GM12864 (cell line): ENCODE measurements at places on chromosomes 16 and 17.

DNA sequence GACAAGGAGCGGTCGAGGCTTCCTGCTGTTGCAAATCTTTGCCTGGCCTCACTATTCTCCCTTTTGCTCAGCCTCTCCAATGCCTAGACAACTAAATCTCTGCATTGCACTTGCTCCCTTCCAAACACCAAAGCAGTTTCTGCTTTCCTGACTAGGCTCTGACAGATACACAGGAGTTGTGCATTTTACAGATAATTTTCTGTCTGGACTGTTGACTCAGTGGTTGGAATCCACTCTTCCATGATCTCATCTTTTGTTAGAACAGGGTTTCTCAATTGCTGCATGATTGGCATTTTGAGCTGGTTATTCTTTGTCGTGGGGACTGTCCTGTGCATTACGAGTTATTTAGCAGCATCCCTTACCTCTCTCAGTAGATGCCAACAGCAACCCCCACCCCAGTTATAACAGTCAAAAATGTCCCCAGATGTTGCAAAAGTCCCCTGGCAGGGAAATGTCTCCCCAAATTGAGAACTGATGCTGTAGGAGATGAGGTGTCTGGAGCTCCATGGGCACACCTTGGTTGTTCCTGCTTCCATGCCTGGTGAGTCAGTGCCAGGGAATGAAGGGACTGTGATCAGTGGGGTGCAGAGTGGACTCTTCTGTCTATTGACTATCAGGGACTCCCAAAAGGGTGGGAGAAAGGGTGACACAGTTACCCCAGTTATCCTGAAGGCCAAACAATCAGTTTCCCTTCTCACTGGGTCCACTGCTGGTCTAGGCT, 557.4 kb upstream of the PSMD7 start:
- no peak for DNase-seq

GRCh38 chr16:56462064-56462796, 10.9 kb downstream of the OGFOD1 start:
- no peak for DNase-seq

DNA sequence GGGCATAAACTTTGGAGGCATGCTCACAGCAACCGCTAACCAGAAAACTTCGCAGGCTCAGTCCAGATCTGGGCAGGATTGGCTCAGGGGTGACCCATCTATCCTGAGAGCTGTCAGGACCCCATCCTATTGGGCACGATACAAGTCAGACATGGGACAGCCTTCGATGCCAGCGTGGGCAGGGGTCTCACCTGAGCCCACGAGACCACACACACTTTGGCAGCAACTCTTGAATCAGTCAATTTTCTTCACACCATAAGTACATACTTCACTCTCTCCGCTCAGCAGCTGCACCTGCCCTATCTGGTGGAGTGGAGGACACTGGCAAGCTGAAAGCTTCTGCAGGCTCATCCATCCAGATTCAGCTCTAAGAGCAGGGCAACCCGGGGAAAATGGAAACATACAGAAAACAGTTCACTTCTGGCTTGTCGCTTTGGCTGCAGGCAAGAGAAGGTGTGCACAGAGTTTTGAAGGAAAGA, 48.3 kb downstream of the ZFHX3 start:
- DNase-seq = no peak

GRCh38 chr16:3095869-3096268, 3.2 kb downstream of the ZSCAN10 start:
- peak; percentile 53 for DNase-seq

DNA sequence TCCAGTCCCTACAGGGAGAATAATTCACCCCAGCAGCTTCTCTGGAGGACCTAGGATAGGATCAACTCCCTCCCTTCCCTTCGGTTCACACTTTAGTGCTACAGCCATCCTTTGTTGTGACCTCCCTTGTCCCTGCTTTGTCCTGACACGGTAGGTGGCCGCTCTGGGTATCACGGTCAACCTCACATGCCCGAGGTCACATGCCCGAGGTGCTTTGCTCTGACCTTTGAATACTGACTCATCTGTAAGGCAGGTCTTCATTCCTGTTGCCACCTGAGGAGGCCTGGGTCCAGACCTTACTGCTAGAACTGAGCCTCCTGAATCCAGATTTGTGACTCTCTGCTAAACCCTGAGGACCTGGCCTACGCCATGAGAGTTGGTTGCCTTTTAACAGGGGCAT, 19.7 kb downstream of the ALKBH5 start:
- no peak for DNase-seq

DNA sequence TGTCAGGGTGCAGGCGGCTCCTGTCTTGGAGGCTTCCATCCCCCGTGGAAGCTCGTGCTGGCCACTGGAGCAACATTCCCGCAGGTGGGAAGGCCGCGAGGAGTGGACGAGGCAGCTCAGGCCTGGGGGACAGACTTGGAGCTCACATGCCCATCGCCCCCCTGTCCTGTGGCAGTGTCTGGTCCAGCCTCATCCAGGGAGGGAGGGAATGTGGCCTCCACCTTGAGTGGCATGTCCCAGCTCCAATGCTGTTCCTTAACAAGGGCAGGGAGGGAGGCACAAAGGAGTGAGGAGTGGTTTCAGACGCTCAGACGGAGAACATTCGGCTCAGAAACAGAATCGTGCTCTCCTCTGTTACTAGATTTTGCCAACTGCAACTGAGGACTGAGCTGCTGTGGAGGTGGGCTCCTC, 159.4 kb upstream of the CHMP6 start:
- DNase-seq = no peak

DNA sequence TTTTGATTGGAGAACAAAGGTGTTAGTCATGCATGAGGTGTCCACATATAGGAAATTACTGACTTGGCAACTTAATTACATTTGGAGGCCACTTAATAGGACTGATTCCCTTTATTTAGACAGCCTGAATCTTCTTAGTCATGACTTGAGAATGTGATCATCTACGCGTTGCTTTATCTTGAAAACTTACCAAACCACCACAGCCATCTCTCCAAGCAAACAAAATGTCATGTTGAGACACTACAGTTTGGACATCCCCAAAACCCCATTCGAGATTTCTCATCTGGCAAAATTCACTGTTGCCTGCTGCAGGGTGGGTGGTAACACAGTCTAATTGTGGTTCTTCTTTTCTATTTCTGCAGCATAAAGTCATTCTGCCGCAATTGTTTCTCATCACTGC, 176.5 kb upstream of the CDH5 start:
- no peak for DNase-seq

DNA sequence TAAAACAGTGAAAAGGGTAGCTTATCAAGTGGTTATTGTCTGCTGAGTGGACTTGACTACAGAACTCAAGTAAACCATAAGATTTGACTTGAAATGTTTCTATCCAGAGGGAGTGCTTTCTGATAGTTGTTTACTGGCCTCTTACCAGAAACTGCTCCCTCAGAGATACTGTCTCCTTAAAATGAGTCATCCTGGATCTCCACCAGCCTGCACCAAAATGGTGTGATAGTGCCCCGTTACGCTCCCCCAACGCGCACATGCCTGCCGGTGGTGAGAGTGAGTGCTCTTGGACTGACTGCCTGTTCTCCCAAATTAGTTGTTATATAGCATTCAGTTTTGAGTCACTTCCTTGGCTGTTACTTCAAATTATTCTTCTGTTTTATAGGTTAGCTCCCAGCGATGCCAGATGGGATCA, 22.9 kb downstream of the PRCD start:
- no peak for DNase-seq

DNA sequence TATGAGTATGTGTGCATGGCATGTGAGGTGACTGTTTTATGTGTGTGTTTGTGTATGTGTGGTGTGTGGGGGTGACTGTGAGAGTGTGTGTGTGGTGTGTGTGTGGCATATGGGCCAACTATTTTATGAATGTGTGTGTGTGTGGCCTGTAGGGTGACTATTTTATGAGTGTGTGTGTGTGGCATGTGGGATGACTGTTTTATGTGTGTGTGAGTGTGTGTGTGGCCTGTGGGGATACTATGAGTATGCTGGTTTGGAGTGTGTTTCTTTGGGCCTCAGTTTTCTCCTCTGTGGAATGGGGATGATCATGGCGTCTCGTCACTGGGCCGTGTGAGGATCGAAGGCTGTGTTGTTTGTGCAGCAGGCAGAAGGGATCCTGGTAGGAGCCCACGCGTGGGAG, 152.1 kb upstream of the PLCG2 start:
- no peak for DNase-seq

DNA sequence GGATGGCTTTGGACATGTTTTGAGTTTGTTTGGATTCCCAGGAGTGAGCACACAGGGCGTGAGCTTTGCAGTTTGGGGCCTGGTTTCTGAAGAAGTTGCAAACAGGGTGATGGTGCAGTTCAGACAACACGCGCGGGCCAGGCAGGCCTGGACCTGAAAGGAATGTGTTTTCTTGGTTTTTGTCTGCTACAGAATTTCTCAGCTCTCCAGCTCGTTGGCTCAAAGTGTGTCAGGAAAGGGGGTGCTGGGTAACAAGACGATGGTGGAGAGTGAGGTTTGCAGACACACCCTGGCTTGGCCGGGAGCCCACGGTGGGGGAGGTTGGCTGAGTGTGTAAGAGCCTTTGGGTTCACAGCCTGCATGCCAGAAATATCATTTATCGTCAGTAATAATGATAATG, 82.3 kb downstream of the CMIP start:
- DNase-seq = no peak

DNA sequence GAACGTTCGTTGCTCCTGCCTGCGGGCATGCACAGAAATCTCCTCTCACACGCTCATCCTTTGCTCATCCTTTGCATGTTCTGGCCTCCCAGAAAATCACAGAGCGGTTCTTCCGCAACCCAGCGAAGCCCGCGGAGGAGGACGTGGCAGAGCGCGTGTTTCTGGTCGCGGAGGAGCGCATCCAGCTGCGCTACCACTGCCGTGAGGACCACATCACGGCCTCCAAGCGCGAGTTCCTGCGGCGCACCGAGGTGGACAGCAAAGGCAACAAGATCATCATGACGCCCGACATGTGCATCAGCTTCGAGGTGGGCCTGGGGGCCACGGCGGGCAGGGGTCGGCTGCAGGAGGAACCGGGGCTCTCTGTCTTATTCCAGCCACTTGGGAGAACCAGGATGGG, 9.6 kb upstream of the KATNB1 start:
- DNase-seq = no peak

DNA sequence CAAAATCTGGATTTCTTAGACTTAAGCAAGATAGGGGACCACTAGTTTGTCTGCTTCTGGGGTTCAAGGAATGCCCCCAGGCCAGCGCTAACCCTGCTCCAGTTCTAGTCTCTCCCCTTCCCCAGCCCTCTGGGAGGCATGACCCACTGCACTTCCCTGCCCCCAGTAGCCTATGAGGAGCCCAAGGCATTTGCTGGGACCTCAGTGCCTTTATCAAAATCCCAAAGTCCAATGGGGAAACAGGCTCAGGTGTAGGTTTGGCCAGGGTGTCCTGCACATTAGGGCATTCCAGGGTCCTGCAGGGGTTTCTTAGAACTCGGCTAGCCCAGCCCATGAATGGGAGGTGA, 1.2 kb downstream of the IL4R start:
- DNase-seq = no peak

- no peak for DNase-seq
Observed at GRCh38 chr16:69495821-69496220, 69.9 kb upstream of the NFAT5 start.

- no peak for DNase-seq
Observed at GRCh38 chr16:85350973-85351372, 238.7 kb upstream of the CIBAR2 start.

DNA sequence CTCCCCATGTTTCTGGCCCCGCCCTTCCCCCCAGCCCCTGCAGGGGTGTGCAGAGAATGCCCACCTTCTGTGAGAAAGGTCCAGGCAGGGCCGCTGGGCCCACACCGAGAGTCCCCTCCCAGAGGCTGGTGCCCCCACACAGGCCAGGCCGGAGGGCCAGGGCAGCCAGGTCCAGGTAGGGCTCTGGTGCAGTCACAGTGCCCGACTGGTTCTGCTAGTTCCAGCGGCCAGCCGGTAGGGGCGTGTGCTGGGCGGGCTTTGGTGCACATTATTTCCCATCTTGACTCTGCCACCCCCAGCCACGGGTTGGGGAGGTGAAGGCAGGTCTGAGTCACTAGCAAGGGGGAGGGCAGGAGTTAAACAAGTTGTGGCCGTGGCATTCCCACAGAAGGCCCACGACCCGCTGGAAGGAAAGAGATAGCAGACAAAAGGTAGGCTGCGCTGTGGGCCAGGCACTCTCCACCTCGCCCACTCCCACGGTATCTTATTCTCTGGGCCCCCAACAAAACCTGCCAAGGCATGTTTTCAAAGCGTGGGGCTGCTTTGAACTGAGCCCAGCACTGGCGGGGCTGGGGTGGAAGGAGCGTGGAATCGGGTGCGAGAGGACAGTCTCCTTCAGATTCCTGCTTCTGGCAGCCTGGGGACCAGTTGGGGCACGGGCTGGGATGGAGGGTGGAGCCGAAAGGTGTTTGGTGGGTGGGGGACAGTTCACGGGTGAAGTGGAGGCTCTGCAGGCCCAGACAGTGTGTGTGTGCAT, 1.9 kb downstream of the EPN3 start:
- no peak for DNase-seq

DNA sequence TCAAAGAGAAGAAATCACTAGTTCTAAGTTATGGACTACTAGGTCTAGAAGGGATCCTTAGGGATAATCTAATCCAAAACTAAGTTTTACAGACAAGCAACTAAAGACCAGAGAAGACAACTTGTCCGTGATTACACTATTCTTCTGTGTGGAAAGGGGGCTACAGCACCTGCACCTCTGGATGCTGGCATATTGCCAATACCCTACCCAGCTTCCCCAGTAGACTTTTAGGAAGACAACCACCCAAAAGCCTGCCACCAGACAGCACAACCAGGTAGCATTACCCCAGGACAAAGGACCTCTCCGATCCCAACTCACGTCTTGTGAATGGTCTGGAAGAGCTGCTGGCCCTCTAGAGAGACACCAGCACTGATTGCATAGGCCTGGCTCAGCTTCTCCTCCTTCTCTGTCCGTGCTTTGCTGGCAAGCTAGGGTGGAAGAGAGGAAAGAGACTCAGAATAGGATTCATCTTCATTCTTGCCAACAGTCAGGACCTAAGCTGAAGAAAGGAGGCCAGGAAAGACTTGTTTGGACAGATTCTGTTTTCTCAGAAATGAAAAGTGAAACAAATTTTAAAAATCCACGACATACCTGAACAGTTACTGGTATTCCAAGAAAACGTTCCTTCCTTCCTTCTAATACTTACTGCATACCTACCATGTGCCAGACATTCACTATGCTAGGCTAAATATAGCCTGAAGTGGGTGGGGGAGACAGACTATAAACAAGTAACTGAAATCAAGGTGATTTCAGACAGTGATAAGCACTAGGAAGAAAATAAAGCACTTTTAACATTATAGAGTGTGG, 25.3 kb upstream of the TMEM101 start:
- DNase-seq = no peak
